ENCODE measurements at places on chromosomes 12 and 14. TPM values are rescaled to one million over a fixed set of nuclear protein-coding genes. Genes with fewer than 3 reads are reported as not detected.

Gene NANOG
- total RNA-seq, result not detected

Gene AKAP6
- 1.7 TPM for total RNA-seq

Gene ABCD2
- total RNA-seq, result not detected

Gene TMEM260
- total RNA-seq, result 13.3 TPM

Gene GPR135
- total RNA-seq, result 1.3 TPM

Gene SLC6A12
- total RNA-seq, result not detected

Gene PCED1B
- 0.28 TPM for total RNA-seq

Gene PRH2
- 0.28 TPM for total RNA-seq

Gene FOXN4
- not detected for total RNA-seq

Gene SERPINA10
- not detected for total RNA-seq

Gene BMP4
- total RNA-seq, result 2.8 TPM

Gene OASL
- total RNA-seq, result under 0.01 TPM

Gene SERPINA5
- total RNA-seq, result not detected

Gene PTHLH
- 0.83 TPM for total RNA-seq

Gene ATP2B1
- total RNA-seq, result 32.6 TPM

Gene KLHL28
- 7.7 TPM for total RNA-seq

Gene IL31
- total RNA-seq, result not detected

Gene RAPGEF3
- 0.83 TPM for total RNA-seq

Gene TCL1A
- total RNA-seq, result not detected

Gene KRT79
- total RNA-seq, result not detected

Gene GALNT8
- total RNA-seq, result not detected

Gene C12orf54
- not detected for total RNA-seq

Gene PLCZ1
- total RNA-seq, result not detected

Gene EML1
- 42.3 TPM for total RNA-seq

Gene PIWIL1
- total RNA-seq, result not detected

Gene TPH2
- not detected for total RNA-seq

Gene CLMN
- total RNA-seq, result under 0.01 TPM

Gene TMEM132C
- not detected for total RNA-seq

Gene FOXG1
- total RNA-seq, result not detected

Gene LALBA
- not detected for total RNA-seq

Gene LRP10
- 25.1 TPM for total RNA-seq

Gene CCDC184
- 0.18 TPM for total RNA-seq

Gene GARIN6
- total RNA-seq, result not detected

Gene ABHD4
- total RNA-seq, result 5.0 TPM

All from IMR-90 (cell line).